LoVo (cell line): ENCODE measurements at places on chromosomes 13 and 19.

DNA sequence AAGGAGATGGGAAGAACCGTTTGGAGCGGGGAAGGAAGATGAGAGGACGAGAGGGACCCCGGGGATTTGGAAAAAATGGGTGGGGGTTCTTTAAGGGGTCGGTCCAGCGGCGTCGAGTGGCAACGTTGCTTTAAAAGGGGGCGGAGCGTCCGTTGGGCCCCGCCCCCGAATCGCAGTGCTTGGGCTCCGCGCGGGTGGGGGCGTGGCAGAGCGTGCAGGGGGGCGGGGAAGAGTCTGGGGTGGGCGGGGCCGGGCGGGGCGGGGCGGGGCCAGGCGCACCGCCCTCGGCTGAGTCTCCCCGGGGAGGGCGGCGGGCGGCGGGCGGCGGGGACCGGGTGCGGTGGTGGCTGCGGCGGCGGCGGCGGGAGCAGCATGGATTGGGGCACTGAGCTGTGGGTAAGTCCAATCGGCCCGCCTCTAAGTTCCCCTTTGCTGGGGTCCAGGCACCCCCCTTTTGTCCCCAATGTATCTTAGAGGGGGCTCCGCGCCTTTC, at the start of gene TRIP10:
TRIP10 (plus strand) TSS at position 291 of the 493 bp plus-strand sequence; CDS start at position 373, 82 bp downstream.
- DNase-seq = peak; percentile 90

- DNase-seq = peak; percentile 46
Measured at GRCh38 chr13:72390909-72391308, 336.5 kb downstream of the MZT1 start.

- no peak for DNase-seq
Measured at GRCh38 chr19:45175515-45176345, 2.3 kb downstream of the TRAPPC6A start.

GRCh38 chr13:48222358-48223301, 10.4 kb upstream of the ITM2B start:
- DNase-seq = no peak

GRCh38 chr19:18421371-18421959, 2.3 kb downstream of the SSBP4 start:
- no peak for DNase-seq

- DNase-seq = no peak
Measured at GRCh38 chr19:41304706-41305483, 5.1 kb upstream of the CCDC97 start.
